HL-60 (cell line): ENCODE measurements at places on chromosomes 1 and 21.

GRCh38 chr1:202811296-202812175, 782 bp downstream of the PCAT6 start:
- no peak for DNase-seq

- no peak for DNase-seq
Observed at GRCh38 chr1:107710005-107710404, 255.0 kb downstream of the VAV3 start.

- DNase-seq = no peak
Observed at GRCh38 chr1:118993700-118994026, 5.5 kb upstream of the TBX15 start.

DNA sequence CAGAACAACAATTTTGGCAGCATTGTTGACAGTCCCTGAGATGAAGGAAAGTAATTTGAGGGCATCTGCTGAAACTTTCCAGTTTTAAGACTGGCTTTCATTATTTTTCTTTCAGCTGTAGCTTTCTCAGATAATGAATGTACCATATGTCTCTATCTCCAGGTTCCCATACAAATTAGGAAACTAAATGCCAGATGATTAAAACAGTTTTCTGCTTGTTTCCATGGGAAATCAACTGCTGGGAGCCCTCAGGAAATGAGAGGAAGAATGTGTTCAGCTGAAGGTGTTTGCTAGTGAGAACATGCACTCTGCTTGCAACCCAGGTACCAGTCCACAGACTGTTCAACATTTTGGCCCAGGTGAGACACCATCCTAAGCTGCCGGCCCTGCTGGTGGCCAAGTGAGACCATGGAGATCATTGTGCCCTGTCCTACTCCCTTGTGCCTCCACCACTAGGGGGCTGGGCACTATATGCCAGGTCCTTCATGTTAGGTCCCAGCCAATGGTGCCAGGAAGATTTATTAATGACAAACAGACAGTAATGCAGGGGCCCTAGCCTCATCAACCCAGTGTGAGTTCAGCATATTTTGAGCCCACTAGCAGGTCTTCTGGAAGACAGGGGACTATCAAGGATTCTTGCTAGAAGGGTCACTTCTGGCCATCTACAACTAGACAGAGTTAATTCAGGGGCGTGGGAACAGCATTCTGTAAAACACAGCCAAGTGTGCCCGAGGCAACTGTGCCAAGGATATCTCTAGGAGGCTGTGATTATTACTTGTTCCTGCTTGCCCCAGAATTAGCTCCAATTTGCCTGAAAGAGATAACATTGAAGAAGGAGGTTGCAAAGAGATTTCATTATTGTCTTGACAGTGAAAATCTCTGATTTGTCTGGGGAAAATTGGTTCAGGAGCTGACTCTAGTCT, 17.0 kb upstream of the LRRC8C start:
- no peak for DNase-seq

GRCh38 chr1:155932487-155932886, 1.7 kb downstream of the KHDC4 start:
- no peak for DNase-seq

DNA sequence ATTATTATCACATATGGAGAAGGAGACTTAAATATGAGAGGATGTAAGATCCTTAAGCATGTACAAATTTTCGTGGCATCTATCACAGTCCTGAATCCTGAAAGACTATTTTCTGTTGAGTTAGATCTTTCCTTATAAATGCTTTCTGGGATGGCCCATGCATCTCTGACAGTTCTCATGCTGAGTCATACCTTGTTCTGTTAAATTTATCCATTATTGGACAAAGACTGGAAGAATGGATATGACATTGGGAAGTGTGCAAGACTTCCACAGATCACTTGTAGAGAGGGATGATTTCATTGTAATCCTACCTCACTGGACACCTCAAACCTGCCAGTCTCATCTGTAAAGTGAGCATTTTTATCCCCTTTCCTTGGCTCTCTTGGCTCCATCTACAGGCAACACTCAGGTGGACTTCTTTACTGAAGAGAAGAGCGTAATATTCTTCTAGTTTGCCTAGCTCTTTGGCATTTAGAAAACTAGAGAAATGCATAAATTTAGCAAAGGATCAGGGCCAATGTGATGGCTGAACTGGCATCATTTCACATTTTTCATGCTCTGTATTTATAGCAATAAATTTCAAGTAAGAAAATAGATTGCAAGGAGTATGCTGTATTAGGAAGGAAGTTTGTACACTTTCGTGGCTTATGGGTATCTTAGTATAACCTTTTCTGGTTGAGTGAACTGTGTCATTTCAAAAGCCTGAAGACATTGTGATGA, 128.2 kb downstream of the NFIA start:
- no peak for DNase-seq
